Cortex of kidney (tissue), 1 donor: ENCODE measurements at places on chromosomes 6 and 20.

- DNase-seq: no peak
Observed at GRCh38 chr20:7911586-7912330, 28.5 kb downstream of the HAO1 start.

GRCh38 chr20:17841751-17842215 is 126.8 kb downstream of the SNX5 start:
- DNase-seq: no peak

DNA sequence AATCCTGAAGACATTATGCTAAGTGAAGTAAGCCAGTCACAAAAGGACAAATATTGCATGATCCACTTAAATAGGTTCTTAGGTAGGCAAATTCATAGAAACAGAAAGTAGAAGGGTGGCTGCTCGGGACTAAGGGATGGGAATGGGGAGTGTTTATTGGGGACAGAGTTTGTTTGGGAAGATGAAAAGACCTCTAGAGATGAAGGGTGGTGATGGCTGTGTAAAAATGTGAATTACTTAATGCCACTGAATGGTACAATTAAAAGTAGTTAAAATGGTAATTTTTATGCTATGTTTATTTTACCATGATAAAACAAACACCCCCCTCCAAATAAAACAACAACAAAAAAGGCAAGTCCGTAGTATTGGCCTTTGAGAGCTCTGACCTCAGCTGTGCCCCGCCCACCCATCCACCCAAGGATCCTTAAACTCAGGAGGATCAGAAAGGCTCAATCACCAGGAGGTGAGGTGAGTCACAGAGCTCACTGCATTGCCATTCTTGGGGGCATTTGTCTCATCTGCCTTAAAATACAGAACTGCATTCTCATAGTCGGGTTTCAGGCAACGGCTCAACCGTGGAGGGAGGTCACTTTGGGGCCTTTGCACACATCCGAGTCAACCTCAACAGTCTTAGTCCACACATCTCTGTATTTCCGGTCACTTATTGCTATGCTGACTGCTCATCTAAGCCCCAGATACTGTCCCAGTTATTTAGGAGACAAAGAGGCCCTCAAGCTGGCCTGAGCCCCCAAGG is 96.7 kb downstream of the SLC22A23 start:
- no peak for DNase-seq

DNA sequence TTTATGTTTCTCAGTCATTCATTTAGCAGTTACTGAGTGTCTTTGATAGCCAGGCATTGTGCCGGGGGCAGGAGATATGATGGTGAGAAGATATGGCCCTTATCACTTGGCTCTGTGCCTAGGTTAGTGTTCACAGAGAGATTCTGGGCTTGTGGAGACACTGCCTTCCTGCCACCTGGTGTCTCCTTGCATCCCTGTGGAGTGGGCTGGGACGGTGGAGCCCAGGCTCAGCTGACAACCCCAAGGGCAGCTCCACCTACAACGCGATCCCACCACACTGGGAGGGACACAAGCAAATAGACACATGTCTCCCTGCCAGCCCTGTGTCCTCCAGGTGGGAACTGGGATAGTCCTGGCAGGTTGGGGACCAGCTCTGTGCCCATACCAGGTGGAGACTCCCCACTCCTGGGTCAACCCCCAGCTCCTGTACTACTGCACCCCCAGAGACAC is 30.3 kb upstream of the VEGFA start:
- DNase-seq: no peak

- DNase-seq: no peak
Observed at GRCh38 chr6:85591207-85591606, 2.5 kb downstream of the SNX14 start.

DNA sequence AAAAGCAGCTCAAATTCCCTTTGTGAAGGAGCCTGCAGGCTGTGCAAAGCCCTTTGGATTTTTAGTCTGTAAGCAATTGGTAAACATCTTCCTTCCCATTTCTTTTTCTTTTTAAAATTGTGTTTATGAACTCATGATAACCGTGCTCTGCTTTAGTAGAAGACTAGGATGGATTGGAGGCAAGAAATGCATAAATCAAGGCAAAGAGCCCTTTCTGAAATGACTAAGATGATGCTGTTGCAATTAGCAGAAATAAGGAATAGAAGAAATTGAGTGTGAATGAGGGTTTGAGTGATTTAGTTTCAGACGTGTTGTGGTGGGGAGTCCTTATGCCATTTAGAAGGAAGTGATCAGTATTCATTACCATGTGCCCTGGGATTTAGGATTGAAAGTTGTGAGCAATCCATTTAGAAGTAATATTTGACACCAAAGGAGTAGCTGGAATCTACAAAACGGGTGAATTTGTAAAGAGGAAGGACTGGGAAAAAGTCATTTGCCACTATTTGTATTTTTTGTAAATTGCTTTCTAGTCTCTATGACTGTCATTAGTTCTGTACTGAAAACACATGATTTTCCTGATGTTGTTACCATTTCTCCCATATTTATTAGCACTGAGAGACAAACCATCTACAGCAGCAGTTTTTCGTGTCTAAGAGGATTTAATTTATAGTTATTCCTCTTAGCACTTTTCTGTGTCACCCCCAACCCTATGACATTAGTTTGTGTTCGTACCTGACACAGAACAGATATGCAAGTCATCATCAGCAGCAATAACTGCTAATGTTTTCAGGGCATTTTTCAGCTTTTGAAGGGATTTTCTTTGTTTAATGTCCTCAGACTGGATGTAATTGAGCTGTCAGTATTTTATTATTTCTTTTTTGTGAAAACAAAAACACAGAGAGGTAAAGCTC is 265.0 kb downstream of the UTRN start:
- DNase-seq: no peak

- DNase-seq: no peak
Observed at GRCh38 chr20:49288250-49288751, 10.4 kb upstream of the ZNFX1 start.

DNA sequence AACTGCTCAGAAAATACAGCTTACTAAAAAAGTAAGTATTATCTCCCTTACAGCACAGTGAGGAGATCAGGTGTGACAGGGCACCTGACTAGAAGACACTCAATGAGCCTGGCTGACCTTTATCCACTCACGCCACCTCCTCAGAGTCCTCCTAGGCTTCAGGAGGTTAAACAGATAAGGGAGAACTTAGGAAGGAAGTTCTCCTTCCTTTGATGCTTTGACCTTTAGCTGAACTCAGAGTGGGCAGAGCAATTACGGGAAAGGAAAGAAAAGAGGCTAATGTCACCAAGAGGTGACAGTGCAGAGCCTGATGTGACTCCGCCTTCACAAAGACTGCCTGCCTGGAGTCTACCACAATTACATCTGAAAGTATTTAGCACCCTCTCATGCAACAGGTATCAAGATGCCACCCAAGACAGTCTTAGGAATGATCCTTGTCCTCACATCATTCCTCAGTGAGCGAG is 36.7 kb downstream of the MAN1A1 start:
- no peak for DNase-seq

DNA sequence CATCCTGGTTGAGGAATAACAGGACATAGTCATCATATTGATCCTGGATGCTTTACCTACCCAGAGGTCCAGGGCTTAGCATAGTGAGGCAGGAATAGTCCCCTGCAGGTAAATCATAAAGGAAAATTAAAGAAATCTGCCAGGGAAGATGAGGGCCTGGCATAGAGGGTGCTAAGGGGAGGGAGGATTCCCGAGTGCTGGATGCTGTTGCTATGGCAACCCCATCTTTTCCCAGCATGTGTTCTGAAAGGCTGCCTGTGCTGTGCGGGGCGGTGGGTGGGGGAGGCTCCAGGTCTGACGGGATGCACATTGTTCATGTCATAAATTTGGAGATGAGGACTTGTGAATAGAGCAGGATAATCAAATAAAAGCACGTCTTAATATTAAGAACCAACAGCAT is 212.6 kb upstream of the PCSK2 start:
- DNase-seq: no peak

GRCh38 chr6:150680510-150680909 is 80.8 kb downstream of the PLEKHG1 start:
- DNase-seq: no peak

GRCh38 chr6:43671801-43672690 is 15.5 kb downstream of the MRPS18A start:
- DNase-seq: no peak

GRCh38 chr6:90204327-90205056 is 92.2 kb downstream of the BACH2 start:
- DNase-seq: no peak

DNA sequence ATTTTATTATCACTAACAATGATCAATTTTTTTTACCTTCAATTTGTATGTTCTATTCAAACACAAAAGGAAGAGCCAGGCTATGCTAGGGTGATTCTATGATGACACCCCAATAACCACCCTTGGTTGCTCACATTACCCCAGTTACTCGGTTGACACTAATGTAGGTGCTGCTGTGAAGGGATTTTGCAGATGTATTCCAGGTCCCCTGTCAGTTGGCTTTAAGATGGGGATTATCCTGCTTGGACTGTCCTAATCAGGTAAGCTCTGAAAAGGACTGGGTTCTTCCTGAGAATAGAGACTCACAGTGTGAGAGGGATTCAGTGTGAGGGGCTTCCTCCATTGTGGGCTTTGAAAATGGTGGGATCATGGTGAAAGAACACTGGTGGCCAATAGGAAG is 11.9 kb downstream of the HLA-A start:
- DNase-seq: no peak

DNA sequence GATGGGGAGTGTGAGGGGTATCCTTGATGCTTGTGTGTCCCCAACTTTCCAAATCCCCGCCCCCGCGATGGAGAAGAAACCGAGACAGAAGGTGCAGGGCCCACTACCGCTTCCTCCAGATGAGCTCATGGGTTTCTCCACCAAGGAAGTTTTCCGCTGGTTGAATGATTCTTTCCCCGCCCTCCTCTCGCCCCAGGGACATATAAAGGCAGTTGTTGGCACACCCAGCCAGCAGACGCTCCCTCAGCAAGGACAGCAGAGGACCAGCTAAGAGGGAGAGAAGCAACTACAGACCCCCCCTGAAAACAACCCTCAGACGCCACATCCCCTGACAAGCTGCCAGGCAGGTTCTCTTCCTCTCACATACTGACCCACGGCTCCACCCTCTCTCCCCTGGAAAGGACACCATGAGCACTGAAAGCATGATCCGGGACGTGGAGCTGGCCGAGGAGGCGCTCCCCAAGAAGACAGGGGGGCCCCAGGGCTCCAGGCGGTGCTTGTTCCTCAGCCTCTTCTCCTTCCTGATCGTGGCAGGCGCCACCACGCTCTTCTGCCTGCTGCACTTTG is at the start of gene TNF:
Gene TNF, plus strand, starts transcription at position 231 of the 567 bp plus-strand sequence. Its CDS starts 177 bp downstream, at position 408.
- DNase-seq: no peak

DNA sequence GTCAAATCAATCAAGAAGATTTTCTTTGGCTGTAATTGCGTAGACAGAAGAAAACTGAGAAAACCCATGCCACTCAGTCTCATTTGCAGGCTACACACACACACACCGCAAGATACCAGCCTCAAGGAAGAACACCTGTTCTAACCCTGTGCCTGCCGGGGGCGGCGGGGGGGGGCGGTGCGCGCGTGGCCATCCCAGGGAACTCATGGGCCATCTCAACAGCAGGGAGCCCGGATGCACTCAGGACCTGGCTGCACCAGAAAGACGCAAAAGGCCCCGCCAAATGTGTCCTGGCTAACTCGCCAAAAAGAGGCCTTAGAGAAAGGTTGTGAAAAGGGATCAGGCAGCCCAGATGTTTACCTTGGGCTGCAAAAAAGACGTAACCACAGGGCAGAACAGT is 2.1 kb downstream of the B3GAT2 start:
- no peak for DNase-seq

GRCh38 chr6:160368670-160369069 is 20.5 kb downstream of the SLC22A3 start:
- no peak for DNase-seq

- no peak for DNase-seq
Observed at GRCh38 chr6:149840345-149841075, 23.6 kb downstream of the LRP11 start.

DNA sequence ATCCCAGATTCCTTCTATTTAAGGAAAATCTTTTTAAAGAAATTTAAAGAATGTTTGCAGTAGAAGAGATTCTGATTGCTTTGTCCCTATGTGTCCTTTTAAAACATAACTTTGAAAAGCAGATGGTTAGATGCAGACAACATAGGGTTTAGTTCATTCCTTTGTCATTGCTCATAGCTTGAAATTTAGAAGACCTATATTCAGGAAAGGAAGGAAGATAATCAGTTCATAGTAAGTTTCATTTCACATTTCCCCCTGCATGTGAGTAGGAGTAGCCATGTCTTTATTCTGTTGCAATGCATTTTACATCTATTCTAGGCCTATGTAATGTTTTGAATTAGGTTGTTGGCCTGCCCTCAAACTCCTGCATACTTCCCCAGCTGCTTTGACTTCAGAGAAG is 197.9 kb upstream of the GRIK2 start:
- no peak for DNase-seq

GRCh38 chr6:44269921-44270525 is at the start of gene TMEM151B:
TSS of gene TMEM151B (plus strand) at chr6:44270450. CDS start at chr6:44270743, 293 bp downstream.
- DNase-seq: no peak

GRCh38 chr6:38103921-38104320 is 284.4 kb downstream of the ZFAND3 start:
- no peak for DNase-seq

DNA sequence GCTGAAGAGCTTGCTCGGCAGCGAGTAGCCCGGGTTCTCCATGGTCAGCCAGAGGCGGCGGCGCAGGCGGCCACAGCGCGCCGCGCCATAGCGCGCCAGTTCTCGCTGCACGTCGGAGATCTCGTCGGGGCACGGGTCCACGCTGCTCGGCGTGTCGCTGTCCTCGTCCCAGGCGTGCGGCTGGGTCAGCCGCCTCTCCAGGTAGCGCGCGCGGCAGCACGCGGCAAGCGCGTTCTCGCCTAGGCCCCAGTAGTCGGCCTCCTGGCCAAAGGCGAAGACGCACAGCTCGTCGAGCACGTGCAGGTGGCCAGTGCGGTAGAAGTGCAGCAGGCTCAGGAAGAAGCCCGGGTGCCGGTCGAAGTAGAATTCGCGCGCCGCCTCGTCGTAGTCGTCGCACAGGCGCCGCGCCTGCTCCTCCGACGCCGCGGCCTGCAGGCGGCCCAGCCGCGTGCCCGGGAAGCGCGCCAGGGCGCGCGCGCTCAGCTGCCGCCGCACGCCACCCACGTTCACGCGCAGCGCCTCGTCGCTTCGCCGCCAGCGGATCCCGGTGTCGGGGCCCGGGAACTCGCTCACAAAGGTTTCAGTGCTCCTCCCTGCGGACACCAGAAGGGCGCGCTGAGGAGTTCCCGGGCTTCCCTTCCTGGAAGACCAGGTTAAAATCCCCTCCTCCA is 2.7 kb downstream of the KCNS1 start:
- no peak for DNase-seq
